Fibroblast of skin of right biceps (primary cell): ENCODE measurements at places on chromosomes 2 and 18.
A peak's percentile ranks its signal among the peaks of the same experiment; 100 is the strongest.

- DNase-seq, result no peak
Observed at GRCh38 chr18:59560556-59560955, 136.7 kb downstream of the CCBE1 start.

DNA sequence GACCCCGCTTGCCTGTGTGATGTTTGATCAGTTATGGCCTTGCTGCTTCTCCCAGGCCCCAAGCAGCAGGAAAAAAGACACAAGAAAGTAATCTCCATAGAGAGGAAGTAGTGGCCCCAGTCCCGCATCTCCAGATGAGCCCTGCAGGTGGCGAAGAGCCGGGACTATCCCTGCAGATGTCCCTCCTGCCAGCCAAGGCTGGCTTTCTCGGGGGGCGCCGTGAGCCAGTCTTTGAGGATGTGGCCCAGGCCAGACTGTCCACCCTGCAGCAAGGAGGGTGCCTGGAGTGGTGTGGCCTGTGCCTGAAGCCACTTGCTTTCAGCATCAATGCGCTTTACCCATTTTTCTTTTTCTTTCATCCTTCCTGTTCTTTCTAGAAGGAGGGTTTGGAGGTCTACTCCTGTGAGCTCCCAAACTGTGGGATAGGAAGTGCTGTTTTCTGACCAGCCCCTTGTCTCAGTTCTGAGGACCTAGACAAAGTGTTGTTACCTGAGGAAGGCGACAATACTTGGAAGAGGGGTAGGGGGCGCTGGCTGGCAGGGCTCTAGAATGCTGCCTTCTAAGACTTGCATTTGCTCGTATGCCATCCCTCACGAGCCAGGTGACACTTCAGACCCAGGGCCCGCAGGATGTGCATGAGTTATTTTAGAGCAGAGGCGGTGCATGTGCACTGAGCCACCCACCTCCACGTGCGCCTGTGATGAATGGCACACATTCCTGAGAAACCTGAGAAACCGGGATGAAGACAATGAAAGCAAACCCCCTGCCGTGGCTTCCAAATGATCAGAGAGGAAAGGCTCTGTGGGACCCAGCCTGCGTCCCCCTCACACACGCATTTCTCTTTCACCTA is 255.8 kb downstream of the FBXO15 start:
- no peak for DNase-seq

DNA sequence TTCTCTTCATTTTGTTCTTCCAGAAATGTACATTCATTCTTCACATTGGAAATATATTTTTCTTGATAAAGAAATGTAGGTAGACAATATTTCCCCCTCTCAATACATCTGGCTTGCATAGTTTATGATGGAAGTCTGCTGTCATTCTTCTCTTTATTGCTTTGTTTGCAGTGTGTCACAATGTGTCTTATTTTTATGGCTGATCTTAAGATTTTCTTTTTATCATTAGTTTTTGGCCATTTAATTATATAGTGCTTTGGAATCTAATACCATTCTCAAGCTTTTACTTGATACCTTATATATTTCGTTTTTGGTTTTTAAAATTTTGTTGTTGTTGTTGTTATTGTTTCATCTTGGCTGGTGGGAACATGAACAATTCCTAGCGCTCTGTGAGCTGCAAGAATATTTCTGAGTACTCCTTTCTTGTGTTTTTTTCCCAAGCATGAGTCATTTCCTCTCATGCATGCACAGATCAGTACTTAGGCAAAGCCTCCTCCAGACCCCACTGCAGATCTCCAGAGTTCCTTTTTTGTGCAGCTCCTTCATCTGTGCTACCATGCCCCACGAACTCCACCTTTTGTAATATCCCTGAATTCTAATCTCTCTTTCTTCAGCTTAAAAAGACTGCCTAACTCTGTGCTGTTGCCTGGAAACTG is 13.7 kb upstream of the MMADHC start:
- peak; percentile 47 for DNase-seq

DNA sequence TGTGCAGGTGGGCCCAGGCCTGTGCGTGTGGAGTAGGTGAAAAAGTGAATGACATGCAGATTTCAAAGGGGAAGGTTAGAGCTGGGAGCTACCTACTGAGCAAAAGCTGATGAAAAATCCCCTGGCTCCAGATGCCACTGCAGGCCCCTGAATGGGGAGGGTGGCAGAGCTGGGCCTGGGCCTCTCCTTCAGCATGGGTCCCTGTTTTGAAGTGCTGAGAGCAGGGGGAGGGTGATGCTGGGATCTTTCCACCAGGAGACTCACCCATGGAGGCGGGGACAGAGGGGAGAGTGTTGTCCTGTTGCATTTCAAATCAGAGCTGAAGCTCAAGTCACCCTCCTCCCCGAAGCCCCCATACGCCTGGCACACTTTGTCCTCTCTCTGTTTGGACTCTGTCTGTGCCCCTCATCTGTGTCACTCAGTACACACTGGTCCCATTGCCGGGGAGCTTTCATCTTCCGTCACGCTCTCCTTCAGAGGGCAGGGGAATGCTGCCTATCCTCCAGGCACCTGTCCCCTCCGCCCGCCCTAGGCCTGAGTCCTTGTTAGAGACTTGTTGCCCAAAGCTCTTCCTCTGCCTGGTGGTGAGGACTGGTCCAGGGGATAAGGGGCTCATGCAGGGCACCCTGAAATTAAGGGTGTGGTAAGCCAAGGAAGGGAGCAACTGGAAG is 206.6 kb downstream of the HAUS1 start:
- DNase-seq, result no peak

GRCh38 chr2:177525351-177525924 is 132.9 kb downstream of the AGPS start:
- no peak for DNase-seq

- no peak for DNase-seq
Observed at GRCh38 chr18:12839057-12839525, 44.9 kb downstream of the PTPN2 start.

- no peak for DNase-seq
Observed at GRCh38 chr2:211061612-211062296, 505.4 kb downstream of the CPS1 start.

- no peak for DNase-seq
Observed at GRCh38 chr2:233352141-233352842, 2.0 kb upstream of the DGKD start.

DNA sequence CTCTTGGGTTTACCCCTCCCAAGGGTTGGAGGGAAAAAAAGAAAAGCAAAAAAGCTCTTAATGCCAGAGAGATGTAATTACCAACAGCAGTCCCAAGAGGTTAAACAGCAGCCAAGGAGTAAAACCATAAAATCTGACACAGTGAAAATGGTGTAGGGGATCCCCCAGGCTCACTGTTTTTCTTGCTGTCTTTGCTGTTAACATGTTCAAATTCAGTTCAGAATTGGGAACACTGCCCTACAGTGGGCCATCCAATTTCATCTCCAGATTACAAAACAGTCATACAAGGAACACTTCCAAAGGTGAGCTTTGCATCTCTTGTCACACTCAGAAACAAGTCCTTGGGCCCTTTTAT is 54.5 kb downstream of the PLEKHM3 start:
- DNase-seq, result no peak

DNA sequence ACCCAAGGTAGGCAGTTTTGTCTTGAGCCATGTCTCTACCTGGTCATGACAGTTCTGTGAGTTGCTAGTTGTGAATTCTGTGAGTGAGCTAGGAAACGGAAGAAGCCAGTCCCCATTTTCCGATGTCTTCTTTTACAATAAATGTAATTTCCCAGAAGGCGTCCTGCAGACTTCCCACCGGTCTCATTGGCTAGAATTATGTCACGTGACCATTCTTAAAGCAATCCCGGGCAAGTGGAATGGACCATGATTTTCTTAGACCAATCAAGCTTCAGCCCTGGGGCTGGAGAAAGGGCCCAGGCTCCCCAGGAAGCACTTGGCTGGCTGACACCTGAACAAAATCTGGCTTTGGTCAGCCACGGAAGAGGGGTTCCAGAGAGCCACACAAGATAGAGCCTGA is 10.6 kb downstream of the TMEM178A start:
- no peak for DNase-seq

- no peak for DNase-seq
Observed at GRCh38 chr18:37675699-37676098, 110.1 kb upstream of the CELF4 start.

GRCh38 chr2:18406219-18406618 is 154.2 kb downstream of the RDH14 start:
- DNase-seq, result no peak

- peak; percentile 27 for DNase-seq
Observed at GRCh38 chr18:55403421-55403949, 184.5 kb downstream of the TCF4 start.

GRCh38 chr2:37324536-37324785 is 172 bp downstream of the PRKD3 start:
- DNase-seq, result peak; percentile 81

- no peak for DNase-seq
Observed at GRCh38 chr18:58139459-58140386, 95.7 kb downstream of the NEDD4L start.

GRCh38 chr18:41761333-41762018 is 193.6 kb upstream of the PIK3C3 start:
- DNase-seq, result peak; percentile 89

DNA sequence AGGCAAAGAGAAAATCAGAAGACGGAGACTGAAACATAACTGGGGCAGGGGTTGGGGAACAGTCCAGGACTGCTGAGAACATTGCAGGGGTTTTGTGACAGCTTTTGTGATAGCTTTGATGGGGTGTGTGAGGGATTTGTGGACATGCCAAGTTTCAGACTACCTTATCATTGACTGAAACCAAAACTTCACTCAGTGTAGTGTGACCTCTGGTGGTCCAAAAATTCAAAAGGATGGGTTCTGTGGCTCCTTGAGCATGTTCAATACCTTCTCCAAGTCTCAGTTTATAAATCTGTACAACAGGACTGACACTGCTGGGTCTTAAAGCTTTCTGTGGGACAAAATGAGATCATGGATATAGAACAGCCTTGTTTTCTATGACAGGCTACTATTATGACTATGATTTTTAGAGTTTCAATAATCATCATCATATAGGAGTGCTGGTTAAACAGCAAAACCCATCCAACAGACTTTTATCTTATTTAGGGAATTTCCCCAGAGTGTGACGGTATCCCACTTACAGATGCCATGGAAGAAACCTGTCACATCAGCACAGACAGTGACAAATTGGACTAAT is 259.2 kb upstream of the SLC14A2 start:
- no peak for DNase-seq

- peak; percentile 63 for DNase-seq
Observed at GRCh38 chr18:10140461-10141282, 226.9 kb downstream of the VAPA start.

DNA sequence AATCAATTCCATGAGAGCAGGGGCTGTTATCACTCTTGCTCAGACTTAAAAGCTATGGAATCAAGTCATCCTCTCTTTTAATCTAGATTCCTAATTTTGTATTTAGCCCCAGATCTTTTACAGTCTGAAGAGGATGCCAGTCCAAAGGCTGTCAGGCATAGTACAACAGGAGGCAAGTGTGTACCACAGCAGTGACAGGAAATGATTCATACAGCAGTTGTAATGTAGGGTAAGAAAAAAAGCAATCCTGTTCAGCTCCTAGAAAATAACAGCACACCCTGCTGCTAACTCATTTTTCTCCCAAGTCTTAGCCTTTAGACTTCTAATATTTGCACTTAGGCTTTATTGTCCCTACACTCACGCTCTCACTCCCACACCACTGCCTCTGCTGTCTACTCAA is 127.8 kb upstream of the SYT4 start:
- peak; percentile 2 for DNase-seq

- no peak for DNase-seq
Observed at GRCh38 chr2:38433607-38433975, 56.5 kb upstream of the ATL2 start.

DNA sequence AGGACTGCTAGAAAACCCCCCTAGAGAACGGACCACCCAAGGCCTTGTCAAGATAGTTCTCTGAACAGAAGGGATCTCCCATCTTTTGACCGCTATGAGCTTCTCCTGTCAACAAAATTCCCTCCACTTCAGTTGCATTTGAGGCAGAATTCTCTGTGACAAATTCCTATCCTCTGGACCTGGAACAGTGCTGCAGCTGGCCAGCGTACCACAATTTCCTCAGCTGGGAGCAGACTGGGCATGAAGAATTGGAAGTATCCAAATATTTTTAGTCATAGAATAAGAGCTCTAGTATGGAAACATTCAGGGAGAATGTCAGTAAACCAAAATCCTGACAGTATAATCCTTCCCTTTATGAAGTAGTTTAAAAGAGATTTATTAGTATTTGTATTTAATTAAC is 147.1 kb upstream of the BOD1L2 start:
- DNase-seq, result no peak
